Cortex of kidney (tissue), 1 donor: ENCODE measurements at places on chromosomes 16 and 17.

GRCh38 chr16:72793017-72793416, 254.9 kb downstream of the ZFHX3 start:
- no peak for DNase-seq

DNA sequence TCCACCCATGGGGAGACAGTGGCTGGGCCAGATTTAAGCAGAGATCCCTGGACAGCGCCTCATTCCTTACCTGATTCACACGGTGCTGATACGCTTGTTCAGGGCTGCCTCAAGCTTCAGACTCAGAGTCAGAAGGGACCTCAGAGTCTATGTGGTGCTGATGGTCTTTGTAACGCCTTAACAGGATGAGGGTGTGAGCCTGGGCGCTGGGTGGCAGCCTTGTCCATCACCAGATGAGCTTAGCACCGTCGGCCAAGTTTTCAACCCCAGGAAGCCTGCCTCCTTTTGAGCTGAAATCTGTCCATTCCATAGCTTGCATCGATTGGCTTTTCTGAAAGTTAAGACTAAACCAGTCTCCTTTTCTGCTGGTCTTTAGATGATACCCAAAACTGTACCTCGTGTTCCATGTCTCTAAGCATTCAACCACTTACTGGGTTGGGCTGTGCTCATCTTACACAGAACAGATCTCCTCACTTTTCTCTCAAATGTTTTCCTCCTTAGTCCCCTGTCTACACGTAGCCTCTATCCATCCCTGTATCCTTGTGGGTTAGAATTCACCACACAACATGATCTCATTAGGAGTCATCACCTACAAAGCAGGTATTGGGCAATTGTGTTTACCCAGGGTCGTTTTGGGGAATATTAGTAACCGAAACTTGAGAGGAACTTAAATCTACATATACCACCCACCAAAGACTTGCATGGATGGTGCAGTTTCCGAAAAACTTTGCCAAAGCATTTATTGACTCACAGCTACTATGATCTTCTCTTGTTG, 573.4 kb downstream of the CDH13 start:
- DNase-seq, result no peak

DNA sequence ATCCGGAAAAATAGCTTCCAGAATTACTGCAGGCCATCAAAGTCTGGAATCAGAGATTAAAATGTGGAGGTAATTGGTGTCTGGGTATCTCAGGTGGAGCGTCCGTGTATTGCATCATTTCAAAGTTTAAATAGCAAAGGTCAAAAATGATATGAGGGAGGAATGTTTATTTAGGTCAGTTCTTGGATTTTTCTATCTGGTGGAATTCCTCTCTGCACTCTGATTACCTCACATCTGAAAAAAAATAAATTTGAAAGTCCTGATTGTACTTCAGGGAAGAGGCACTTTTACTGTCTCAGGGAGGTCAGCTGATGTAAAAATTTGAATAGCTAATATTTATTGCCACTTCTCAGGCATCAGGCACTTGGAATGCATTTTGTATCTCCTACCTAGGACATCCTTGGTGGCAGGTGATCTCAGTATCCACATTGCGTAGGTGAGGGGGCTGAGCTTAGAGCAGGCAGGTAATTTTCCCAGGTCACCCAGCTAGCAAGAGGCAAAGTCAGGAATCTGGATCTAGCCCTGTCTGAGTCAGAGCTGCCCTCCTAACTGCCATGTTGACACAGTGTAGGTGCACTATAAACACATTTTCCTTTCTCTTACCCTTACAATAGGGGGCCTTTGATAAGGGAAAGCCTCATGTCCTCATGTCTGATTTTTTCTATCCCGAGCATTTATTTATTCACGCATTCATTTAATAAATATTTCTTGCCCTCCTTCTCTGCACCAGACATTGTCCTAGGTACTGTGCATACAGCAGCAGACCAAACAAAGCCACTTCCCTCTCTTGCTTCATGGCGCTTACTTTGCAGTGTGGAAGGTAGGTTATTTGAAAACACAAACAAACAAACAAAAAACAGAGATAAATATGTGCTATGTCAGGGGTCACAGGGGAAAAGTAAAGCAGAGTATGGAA, 454.3 kb downstream of the HAPSTR1 start:
- no peak for DNase-seq

GRCh38 chr16:87626401-87626800, 24.1 kb downstream of the JPH3 start:
- DNase-seq, result no peak

- no peak for DNase-seq
Measured at GRCh38 chr16:71732587-71732986, 8.1 kb upstream of the PHLPP2 start.

- DNase-seq, result no peak
Measured at GRCh38 chr17:49496867-49497147, 1.7 kb downstream of the NGFR start.

- DNase-seq, result no peak
Measured at GRCh38 chr17:163514-164098, 17.8 kb downstream of the DOC2B start.

DNA sequence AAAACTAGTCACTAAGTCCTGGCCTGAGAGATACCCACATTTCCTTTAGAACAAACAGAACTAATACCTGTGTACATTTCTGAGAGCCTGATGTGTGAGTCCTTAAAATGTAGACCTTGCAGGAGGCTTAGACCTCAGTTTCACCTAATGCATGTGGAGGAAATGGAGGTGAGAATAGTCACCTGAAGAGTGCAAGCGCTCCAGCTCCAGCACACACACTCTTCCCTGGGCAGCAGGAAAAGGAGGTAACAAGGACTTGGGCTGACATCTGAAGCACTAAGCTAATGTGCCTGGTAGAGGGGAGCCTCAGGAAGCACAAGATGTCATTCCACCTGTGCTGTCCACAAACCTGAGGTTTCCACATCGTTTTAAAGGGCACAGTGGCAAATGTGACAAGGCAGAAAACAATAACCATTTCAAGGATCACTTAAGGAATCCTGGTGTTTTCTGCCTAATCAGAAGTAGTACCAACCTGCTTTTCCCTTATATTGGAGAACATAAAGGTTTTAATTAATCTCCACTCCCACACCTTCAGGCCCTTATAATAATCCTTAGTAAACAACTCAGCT, 17.2 kb upstream of the RSL1D1 start:
- DNase-seq, result no peak

DNA sequence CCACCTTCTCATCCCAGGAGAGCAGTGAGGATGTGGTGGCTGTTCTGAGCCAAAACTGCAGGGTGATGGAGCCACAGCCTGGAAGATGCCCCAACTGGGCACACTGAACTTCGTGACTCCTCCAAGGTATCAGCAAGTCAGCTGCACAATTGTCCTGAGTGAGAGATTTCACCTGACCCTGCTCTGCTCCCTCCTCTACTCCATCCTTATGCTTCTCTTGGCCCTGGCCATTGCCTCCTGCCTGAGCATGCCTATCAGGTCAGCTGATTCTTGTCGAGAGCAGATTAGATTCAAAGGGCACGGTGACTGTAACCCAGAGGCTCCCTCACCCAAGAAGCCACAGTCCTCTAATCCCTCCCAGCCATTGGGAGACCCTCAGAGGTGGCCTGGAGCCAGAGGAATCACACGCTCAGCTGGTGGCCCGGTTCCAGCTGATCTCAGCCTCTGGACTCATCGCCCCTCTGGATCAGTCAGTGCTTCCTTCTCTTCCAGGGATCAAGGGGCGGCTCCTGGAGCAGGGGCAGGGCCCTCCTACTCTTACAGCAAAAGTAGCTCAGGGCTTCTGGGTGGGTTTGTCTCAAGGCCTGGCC, 7.0 kb upstream of the CYB561 start:
- no peak for DNase-seq
